ENCODE measurements at places on chromosomes 3 and 15. TPM values are rescaled to one million over a fixed set of nuclear protein-coding genes. Genes with fewer than 3 reads are reported as not detected.

The ADGRG7 gene
- not detected for total RNA-seq

- H3K27ac ChIP-seq = no peak overlapping the region
- no peaks in the 10 kb centered on the region for H3K4me1 ChIP-seq
- no peaks in the 10 kb centered on the region for H3K36me3 ChIP-seq
- H3K27me3 ChIP-seq = no peaks in the 10 kb centered on the region
These were observed 162.5 kb downstream of the WNT7A start for GRCh38 chr3:13717222-13717895.

DNA sequence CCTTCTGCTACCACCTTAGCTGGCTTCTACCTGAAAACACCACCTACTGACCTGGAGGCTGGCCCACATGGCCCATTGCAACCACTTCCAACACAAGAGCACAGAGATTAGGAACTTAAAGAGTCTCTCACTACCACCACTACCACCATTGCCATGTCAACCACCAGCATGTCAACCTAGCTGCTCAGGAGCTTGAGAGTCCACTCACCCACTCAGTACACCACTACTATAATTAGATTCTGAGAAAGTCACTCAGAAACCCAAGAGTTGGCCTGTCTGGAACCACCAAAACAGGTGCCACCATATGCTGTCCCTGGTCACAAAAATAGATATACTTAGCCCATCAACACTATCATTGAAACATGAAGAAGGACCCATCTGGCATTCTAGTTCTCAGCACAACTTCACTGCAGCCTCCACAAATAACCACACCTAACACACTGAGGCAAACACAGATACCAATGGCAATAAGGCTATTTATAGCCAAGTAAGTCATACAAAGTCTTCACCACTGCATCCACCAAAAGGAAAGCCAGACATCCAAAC lies 806.7 kb upstream of the EPHA6 start:
- H3K27me3 ChIP-seq = no peaks in the 10 kb centered on the region
- H3K36me3 ChIP-seq = no peaks in the 10 kb centered on the region
- H3K27ac ChIP-seq = no peak overlapping the region
- no peak overlapping the region for H3K4me3 ChIP-seq

The PAK6 gene
- total RNA-seq = 5.6 TPM

- no peak overlapping the region for H3K4me3 ChIP-seq
- H3K27ac ChIP-seq = no peak overlapping the region
- H3K36me3 ChIP-seq = no peaks in the 10 kb centered on the region
- no peak for DNase-seq
These were observed 104.6 kb upstream of the SKOR1 start for GRCh38 chr15:67720556-67721175.

DNA sequence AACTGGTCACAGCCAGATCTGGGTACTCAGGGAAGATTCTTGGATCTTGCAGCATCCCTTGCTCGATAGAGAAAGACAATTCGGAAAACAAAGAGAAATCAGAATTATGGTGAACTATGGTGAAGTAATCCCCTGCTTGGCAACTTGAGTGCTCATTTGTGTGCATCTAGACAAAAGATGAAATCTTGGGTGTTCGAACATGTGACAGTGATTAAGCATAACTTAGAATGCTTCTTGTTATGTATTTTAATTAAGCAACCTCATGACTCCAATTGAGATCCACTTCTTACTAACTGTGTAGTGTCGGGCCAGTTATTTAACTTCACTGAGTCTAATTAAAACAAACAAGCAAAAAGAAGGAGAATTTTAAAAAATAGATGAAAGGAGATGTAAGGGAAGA lies 56.5 kb downstream of the ZNF385D start:
- no peaks in the 10 kb centered on the region for H3K27me3 ChIP-seq
- H3K27ac ChIP-seq = no peak overlapping the region
- H3K36me3 ChIP-seq = no peaks in the 10 kb centered on the region
- H3K4me3 ChIP-seq = no peak overlapping the region
- no peaks in the 10 kb centered on the region for H3K4me1 ChIP-seq

The SCN11A gene
- 0.27 TPM for total RNA-seq

DNA sequence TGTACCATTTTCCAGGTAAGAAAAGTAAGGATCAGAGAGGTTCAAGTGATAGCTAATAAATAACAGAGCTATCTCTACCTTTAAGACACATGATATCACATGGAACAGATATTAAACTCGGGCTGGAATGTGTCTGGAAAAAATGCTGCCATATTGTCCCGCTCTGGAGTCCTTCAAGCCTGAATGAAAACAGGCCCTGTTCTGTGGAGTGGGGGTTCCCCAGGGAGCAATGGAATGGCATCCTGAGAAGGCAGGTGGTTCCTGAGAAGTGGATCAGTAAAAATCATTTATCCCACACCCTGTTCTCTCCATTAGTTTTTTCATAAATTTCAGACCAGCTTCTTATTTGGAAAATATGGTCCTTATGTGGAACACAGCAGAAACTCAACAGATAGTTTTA lies 57.3 kb upstream of the PRTG start:
- no peak overlapping the region for H3K27ac ChIP-seq
- no peak overlapping the region for H3K4me3 ChIP-seq
- no peaks in the 10 kb centered on the region for H3K36me3 ChIP-seq
- H3K4me1 ChIP-seq = no peaks in the 10 kb centered on the region
- DNase-seq = no peak
- no peaks in the 10 kb centered on the region for H3K27me3 ChIP-seq

GRCh38 chr15:85770096-85771041 lies 24.4 kb downstream of the KLHL25 start:
- no peak overlapping the region for H3K4me3 ChIP-seq
- no peaks in the 10 kb centered on the region for H3K27me3 ChIP-seq
- H3K4me1 ChIP-seq = peaks cover 26% of the 10 kb centered on the region
- no peak for DNase-seq
- no peaks in the 10 kb centered on the region for H3K36me3 ChIP-seq

DNA sequence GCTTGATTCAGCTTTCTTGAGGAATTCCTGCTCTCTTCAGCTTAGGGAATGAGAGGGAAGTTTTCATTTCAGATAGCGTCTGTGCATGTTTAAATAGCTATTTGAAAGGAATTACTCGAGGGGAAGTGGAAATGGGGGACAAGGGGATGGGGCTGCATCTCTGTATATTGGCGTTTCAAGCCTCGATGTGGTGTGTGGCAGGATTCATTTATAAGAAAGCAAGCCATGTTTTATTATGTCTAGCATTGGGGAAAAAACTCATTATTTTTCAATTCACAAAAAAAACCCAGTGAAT lies 1.0 kb downstream of the ATP2C1 start:
- peak overlapping the region; percentile 99 for H3K27ac ChIP-seq
- DNase-seq = no peak
- no peaks in the 10 kb centered on the region for H3K27me3 ChIP-seq
- H3K4me1 ChIP-seq = peaks cover 38% of the 10 kb centered on the region

- DNase-seq = no peak
- no peaks in the 10 kb centered on the region for H3K27me3 ChIP-seq
- no peak overlapping the region for H3K27ac ChIP-seq
These were observed 17.0 kb downstream of the THAP10 start for GRCh38 chr15:70875001-70875782.

GRCh38 chr15:64636556-64636955 lies 138.8 kb downstream of the RBPMS2 start:
- no peak for DNase-seq
- H3K27ac ChIP-seq = peak overlapping the region; percentile 63
- H3K36me3 ChIP-seq = no peaks in the 10 kb centered on the region
- H3K4me3 ChIP-seq = no peak overlapping the region
- no peaks in the 10 kb centered on the region for H3K27me3 ChIP-seq

DNA sequence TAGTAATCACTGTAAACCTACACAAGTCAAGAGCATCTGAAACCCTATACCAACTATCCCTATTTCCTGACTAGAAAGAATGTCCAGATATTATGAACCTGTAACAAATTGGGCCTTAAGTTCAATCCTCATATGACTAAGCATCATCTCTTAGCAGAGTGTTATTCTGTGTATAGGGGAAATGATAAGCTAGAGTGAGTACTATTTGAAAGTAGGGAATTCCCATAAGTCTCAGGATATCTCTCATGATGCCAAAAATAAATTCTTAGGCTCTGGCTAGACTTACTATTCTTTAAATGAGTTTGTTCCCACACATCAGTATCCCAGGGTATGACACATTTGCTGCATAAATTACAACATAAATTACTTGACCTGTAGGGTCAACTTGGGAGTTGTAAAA lies 15.3 kb downstream of the MRPL47 start:
- DNase-seq = no peak
- H3K27ac ChIP-seq = no peak overlapping the region
- no peaks in the 10 kb centered on the region for H3K27me3 ChIP-seq
- H3K4me1 ChIP-seq = no peaks in the 10 kb centered on the region
- H3K4me3 ChIP-seq = no peak overlapping the region
- peaks cover 99% of the 10 kb centered on the region for H3K36me3 ChIP-seq

DNA sequence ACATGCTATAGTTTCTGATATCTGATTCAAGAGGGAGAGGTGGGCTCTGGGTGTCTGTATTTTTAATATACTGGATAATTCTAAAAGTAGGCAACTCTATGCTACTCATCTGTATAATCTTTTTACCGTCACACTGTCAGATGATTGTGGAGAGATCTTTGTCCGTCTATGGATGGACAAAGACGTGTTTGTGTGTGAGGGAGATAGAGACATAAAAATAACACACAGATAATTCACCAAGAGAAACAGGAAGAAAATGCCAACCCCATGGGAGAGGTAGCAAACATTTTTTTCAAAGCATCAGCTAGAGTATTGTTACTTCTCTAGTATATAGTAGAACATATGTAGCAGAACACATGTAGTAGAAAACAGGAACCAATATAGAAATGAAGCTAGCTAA lies 346.1 kb downstream of the AGBL1 start:
- no peak overlapping the region for H3K27ac ChIP-seq
- no peaks in the 10 kb centered on the region for H3K27me3 ChIP-seq
- no peak overlapping the region for H3K4me3 ChIP-seq
- H3K4me1 ChIP-seq = no peaks in the 10 kb centered on the region

DNA sequence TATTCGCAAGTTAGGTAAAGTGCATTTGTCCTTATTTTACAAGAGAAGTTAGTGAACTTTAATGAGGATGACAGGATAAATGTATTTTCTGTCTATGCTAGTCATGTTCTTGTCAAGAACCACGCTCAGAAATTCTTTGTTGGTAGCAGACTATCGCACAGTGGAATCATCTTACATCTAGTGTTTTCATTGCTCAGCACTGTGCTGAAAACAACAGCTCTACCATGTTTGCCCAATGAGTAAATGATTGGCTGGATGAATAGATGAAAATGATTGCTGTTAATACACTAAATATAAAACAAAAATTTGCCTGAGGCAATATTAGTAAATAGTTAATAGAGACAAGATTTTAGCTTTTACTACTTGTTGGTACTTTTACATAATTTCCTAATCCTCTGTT lies 265.3 kb upstream of the GOLIM4 start:
- no peaks in the 10 kb centered on the region for H3K27me3 ChIP-seq
- no peak overlapping the region for H3K27ac ChIP-seq
- no peak for DNase-seq
- H3K36me3 ChIP-seq = no peaks in the 10 kb centered on the region

DNA sequence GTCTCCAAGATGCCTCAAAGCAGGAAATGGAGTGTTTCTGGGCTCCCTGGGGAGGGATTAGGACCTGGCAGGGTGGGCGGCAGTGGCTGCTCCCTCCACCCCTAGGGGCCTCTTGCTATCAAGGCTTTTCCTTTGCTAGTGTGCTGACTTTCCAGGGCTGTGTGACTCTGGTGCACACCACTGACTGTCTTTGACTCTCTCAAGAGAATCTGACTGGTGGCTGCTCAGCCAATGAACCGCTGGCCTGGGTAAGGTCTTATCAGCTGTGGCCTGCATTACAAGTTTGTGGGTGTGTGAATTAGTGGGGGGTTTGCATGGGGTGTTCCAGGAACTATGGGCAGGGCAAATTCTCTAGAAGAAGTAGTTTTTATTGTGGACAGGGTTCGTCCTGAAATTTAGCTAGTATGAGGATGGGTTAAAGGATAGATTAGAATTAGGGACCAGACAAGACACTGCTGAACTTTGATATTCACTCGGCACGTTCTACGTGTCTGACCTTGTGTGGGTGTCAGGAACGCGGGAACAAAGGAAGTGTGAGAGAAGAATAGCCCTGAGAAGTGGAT lies 29.5 kb downstream of the SIAH2 start:
- H3K4me3 ChIP-seq = no peak overlapping the region
- H3K36me3 ChIP-seq = no peaks in the 10 kb centered on the region
- no peaks in the 10 kb centered on the region for H3K27me3 ChIP-seq
- no peak overlapping the region for H3K27ac ChIP-seq
- H3K4me1 ChIP-seq = peaks cover 12% of the 10 kb centered on the region

- H3K27me3 ChIP-seq = no peaks in the 10 kb centered on the region
- no peak overlapping the region for H3K4me3 ChIP-seq
- DNase-seq = no peak
- H3K27ac ChIP-seq = no peak overlapping the region
These were observed 90.1 kb downstream of the DUT start for GRCh38 chr15:48421362-48421761.

- H3K27ac ChIP-seq = peak overlapping the region; percentile 92
- H3K4me3 ChIP-seq = peak overlapping the region; percentile 88
- DNase-seq = no peak
- H3K36me3 ChIP-seq = peaks cover 13% of the 10 kb centered on the region
These were observed 2.9 kb downstream of the TLE3 start for GRCh38 chr15:70094690-70095311.

- no peaks in the 10 kb centered on the region for H3K36me3 ChIP-seq
- no peaks in the 10 kb centered on the region for H3K4me1 ChIP-seq
- H3K27ac ChIP-seq = no peak overlapping the region
- DNase-seq = peak; percentile 60
- no peak overlapping the region for H3K4me3 ChIP-seq
These were observed 21.6 kb upstream of the PSTPIP1 start for GRCh38 chr15:76973362-76973743.

The GOLGA6A gene
- total RNA-seq = not detected

The GOLGA8H gene
- 0.24 TPM for total RNA-seq

GRCh38 chr3:46429671-46430070 lies 22.6 kb downstream of the CCRL2 start:
- H3K4me3 ChIP-seq = no peak overlapping the region
- H3K36me3 ChIP-seq = no peaks in the 10 kb centered on the region
- H3K27ac ChIP-seq = no peak overlapping the region
- DNase-seq = no peak
- no peaks in the 10 kb centered on the region for H3K27me3 ChIP-seq
- H3K4me1 ChIP-seq = peaks cover 18% of the 10 kb centered on the region

GRCh38 chr3:72887343-72887704 lies 522 bp upstream of the GXYLT2 start:
- peaks cover 26% of the 10 kb centered on the region for H3K4me1 ChIP-seq
- H3K27me3 ChIP-seq = peaks cover 23% of the 10 kb centered on the region
- no peaks in the 10 kb centered on the region for H3K36me3 ChIP-seq

DNA sequence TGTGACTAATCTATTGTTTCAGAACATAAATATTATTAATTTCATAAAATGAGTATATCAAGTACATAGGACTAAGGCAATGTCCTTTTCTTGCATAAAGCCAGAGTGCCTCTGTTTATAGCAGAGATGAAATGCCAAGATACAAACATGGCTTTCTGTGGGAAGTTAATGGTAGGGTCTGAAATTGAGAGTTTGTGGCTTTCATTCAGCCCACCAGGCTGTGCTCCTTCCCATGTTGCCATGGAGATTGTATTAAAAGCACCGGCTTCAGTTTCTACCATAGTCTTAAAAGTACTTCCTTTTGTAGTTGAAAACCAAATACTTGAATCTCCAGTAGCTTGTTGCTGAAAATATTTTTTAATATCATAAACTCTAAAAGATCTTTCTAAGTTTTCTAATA lies 114.0 kb downstream of the LRRC28 start:
- no peaks in the 10 kb centered on the region for H3K27me3 ChIP-seq
- DNase-seq = no peak
- no peaks in the 10 kb centered on the region for H3K4me1 ChIP-seq
- H3K4me3 ChIP-seq = no peak overlapping the region
- no peak overlapping the region for H3K27ac ChIP-seq
- peaks cover 8% of the 10 kb centered on the region for H3K36me3 ChIP-seq

The PLIN1 gene
- 1.3 TPM for total RNA-seq

- no peak overlapping the region for H3K27ac ChIP-seq
- peaks cover 39% of the 10 kb centered on the region for H3K36me3 ChIP-seq
- peaks cover 40% of the 10 kb centered on the region for H3K4me1 ChIP-seq
- DNase-seq = no peak
These were observed 47.2 kb upstream of the RASA2 start for GRCh38 chr3:141439589-141439988.
